ENCODE measurements at places on chromosomes 3 and 15. TPM values are rescaled to one million over a fixed set of nuclear protein-coding genes. Genes with fewer than 3 reads are reported as not detected.

SENP8 gene
- 1.0 TPM for total RNA-seq

FBXW12 gene
- not detected for total RNA-seq

C3orf49 gene
- not detected for total RNA-seq

GOLGA8O gene
- total RNA-seq, result 9.4 TPM

TRIM59 gene
- 45.1 TPM for total RNA-seq

RASGRF1 gene
- total RNA-seq, result 0.07 TPM

GOLGA6D gene
- not detected for total RNA-seq

AADACL2 gene
- not detected for total RNA-seq

PLCL2 gene
- 41.7 TPM for total RNA-seq

SKOR1 gene
- total RNA-seq, result 0.22 TPM

KCNAB1 gene
- total RNA-seq, result 0.12 TPM

ARPP21 gene
- total RNA-seq, result not detected

NECTIN3 gene
- 6.2 TPM for total RNA-seq

PLCB2 gene
- total RNA-seq, result 178 TPM

LRRC28 gene
- 20.8 TPM for total RNA-seq

ZNF860 gene
- 0.10 TPM for total RNA-seq

DNAH12 gene
- 0.20 TPM for total RNA-seq

SAXO2 gene
- total RNA-seq, result 0.49 TPM

DENND6A gene
- 27.6 TPM for total RNA-seq

RTP2 gene
- not detected for total RNA-seq

RHOV gene
- total RNA-seq, result 0.37 TPM

CLDN16 gene
- not detected for total RNA-seq

LRRC3B gene
- total RNA-seq, result not detected

P4HTM gene
- 48.9 TPM for total RNA-seq

LDHAL6B gene
- total RNA-seq, result not detected

SCN5A gene
- total RNA-seq, result not detected

DUOX1 gene
- 0.07 TPM for total RNA-seq
